Left forelimb (tissue), 1 donor: ENCODE measurements at places on chromosomes 13 and 19.

GRCh38 chr13:40409278-40409677 is 257.2 kb downstream of the FOXO1 start:
- DNase-seq = no peak

DNA sequence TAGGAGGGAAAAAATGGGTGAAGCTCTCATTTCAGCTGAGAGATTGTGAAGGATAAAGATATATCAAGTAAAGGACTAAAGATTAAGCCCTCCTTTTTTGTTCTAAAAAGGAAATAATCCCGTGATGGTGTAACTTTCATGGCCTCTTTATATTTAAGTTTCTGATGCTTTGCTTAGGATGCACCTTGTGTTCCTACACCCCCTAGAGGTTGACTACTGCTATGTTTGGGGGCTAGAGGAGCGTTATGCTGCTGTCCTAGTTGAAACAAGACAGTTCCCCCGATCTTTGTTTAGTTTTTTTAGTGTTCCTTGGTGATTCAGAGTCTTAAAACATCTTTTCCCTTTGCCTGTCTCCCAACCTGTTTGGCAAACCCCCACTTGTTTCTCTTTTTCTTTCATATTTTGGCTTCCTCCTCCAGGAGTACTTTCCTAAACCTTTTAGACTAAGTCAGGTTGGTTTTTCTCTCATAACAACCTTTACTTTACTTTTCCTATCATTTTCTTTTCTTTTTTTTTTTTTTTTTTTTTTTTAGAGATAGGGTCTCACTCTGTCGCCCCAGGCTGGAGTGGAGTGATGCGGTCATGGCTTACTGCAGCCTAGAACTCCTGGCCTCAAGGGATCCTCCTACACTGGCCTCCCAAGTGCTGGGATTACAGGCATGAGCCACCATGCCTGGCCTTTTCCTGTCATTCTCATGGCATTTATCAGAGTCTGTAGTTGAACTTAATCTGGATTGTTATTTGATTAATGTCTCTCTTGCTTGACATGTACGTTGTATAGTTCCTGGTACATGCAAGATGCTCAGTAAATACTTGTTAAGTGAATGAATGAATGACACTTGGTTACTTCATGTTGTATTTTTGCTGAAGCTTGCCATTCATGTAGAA is 2.8 kb downstream of the UBA2 start:
- no peak for DNase-seq

GRCh38 chr13:24264976-24265375 is 44.4 kb upstream of the C1QTNF9 start:
- DNase-seq = no peak

DNA sequence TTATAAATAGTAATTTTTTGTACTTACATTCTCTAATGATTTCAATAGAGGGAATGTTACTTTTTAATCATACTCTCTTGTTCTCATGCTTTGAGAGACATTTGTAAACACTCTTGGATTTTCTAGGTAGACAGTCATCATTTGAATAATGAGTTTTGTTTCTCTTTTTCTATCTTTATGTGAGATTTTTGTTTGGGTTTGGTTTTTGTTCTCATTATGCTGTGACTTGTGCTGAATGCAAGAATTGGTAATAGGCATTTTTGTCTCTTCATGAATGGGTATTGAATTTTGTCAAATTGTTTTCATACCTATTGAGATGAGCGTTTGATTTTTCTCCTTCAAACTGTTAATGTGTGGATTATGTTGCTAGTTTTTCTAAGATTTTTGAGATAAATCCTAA is 56.8 kb upstream of the GPR183 start:
- DNase-seq = no peak

DNA sequence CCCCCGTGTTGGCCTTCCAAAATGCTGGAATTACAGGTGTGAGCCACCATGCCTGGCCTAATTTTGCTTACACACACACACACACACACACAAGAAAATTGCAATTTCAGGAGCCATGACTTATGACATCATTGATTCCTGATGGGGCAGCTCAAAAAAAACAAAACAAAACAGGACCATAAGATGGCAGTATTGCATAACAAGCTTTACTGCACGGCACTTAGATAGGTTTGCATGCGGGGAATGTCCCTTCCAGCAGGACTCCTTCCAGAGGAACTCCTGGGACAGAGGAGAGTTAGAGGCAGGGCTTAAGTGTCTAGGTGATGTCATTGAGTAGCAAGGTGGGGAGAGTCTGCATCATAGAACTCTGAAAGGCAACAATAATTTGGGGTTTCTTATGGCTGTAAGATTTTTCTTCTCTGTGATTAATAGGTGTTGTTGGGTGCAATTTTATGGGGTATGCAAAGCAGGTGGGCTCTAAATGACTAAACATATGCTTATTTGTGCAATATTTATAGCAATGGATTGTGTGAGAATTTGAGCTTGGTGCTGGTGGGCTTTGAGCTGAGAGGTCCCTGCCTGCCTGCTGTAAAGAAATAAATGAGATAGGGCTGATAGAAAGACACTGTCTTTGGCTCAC is 9.0 kb upstream of the ACSBG2 start:
- DNase-seq = no peak

GRCh38 chr13:27158335-27158734 is 13.3 kb downstream of the USP12 start:
- no peak for DNase-seq

DNA sequence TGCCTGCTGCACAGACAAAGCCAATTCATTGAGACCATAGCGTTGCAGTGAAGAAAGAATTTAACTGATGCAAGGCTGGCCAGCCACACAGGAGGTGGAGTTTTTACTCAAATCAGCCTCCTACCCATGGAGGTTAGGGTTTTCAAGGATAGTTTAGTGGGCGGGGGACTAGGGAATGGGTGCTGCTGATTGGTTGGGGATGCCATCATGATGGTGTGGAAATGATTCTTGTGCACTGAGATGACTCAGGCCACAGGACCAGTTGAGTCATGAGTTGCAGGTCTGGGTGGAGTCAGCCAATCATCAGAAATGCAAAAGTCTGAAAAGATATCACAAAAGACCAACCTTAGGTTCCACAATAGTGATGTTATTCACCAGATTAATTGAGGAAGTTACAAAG is 359.6 kb downstream of the FOXO1 start:
- DNase-seq = no peak

- DNase-seq = no peak
Observed at GRCh38 chr19:55930996-55931515, 1.1 kb downstream of the NLRP13 start.

GRCh38 chr13:98999639-98999952 is 21.7 kb upstream of the DOCK9 start:
- no peak for DNase-seq

- no peak for DNase-seq
Observed at GRCh38 chr13:32426191-32426989, 1.5 kb downstream of the N4BP2L1 start.

DNA sequence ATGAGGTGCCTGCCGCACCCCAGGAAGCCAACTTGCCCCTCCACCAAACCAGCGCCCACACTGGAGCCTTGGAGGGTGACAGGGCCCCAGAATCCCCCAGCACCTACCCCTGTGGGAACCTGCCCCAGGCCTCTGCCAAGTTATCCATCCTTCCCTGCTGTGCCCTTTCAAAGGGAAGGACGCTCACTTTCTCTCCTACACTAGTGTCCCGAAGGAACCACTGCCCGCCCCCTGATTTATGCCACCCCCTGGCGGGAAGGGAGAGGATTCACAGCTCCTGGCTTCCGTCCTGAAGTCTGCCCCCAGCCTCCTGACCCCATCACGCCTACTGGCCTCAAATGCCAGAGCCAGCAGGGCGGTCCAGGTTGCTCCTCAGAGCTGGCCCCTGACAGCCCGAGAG is 1.4 kb downstream of the EVI5L start:
- DNase-seq = no peak

- DNase-seq = peak; percentile 99
Observed at GRCh38 chr19:45862564-45863334, at the start of gene SYMPK. TSS of gene SYMPK (minus strand) at chr19:45863147. CDS start at chr19:45854495, 8,652 bp downstream.

- no peak for DNase-seq
Observed at GRCh38 chr13:75961911-75962310, 325.8 kb downstream of the LMO7 start.

- DNase-seq = no peak
Observed at GRCh38 chr13:98228661-98229341, 51.7 kb upstream of the RNF113B start.

DNA sequence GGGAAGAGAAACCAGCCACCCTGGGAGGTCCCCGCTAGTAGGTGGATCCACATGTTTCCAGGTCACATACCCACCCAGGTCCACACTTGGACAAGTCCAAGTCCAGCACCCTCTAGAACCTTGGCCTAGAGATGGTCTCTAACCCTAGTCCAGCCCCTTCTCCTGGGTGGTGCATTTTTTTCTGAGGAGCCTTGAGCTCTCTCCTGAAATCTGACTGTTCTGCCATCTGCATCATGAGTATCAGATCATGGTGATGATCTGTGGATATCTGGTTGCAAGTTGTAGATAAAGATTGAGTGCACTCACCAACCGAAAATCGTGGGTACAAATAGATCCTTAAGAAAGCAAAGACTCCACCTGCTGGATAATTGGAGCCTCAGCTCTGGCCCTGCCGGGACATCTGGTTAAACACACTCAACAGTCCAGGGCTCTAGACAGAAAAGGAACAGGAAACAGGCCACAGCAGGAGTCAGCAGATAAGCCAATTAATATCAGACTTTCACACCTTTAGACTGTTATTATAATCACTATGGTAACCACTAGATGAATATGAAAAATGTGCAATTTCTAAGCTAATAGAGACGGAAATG is 41.1 kb downstream of the GPR12 start:
- no peak for DNase-seq

DNA sequence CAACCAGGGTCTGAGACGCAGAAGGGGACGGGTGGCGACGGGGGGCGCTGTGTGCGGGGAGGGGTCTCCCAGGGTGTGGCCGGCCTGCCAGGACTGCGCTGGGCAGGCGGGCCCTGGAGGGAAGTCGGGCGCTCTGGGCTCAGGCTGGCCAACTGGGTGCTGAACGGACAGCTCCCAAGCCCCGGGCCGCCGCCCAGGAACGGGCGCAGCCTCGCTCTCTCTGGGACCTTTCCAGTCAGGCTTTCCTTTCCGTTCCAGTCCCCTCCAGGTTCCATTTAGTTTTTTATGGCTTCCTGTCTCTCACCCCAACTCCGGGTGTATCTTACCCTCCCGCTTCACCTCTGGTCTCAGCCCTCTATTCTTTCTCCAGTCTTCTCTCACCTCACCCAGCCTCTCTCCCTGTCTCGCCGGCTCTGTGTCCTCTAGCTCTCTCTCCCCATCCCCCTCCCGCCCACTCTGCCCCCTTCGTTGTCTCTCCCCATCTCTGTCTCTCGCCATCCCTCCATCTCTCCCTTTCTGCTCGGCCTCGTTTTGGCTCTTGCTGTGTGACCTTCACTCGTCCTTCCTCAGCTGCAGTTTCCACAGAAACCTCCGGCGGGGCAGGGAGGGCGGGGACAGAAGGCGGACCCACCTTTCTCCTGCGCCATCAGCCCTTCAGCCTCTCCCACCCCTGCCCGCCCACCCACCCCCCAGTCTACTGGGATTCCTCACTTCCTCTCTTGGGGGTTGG is 3.3 kb upstream of the ATP1A3 start:
- DNase-seq = no peak

GRCh38 chr13:104967836-104968630 is 1567.4 kb downstream of the EFNB2 start:
- no peak for DNase-seq

DNA sequence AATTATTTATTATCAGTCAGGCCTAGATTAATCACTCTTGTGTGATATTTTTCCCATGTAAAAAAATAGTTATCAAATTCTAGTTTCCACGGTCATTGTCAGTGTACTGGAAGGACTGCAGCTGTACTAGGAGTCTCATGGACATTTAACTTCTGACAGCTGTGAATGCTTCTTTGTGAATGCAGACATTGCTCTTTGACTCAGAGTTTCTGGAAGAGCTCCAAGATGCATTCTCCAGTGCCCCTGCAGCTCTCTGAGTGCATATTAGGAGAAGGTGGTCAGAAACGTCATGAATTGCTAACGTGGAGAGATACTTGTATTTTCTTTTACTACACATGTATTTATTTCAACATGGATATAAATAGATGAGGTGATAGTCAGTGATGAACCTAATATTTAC is 9.7 kb upstream of the SLITRK5 start:
- DNase-seq = no peak

DNA sequence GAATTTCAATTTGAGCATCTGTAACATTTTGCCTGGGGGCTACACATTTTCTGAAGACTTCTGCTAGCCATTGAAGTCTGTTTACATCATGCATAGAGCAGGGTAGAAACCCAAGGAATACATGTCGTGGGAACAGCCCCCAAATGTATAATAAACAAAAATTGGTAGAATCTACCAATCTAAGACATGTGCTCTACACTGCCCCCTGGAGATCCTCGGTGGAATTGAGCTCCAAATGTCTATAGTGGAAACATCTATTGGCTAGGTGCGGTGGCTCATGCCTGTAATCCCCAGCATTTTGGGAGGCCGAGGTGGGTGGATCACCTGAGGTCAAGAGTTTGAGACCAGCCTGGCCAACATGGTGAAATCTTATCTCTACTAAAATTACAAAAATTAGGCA is 57.3 kb downstream of the MBD3L2B start:
- no peak for DNase-seq

DNA sequence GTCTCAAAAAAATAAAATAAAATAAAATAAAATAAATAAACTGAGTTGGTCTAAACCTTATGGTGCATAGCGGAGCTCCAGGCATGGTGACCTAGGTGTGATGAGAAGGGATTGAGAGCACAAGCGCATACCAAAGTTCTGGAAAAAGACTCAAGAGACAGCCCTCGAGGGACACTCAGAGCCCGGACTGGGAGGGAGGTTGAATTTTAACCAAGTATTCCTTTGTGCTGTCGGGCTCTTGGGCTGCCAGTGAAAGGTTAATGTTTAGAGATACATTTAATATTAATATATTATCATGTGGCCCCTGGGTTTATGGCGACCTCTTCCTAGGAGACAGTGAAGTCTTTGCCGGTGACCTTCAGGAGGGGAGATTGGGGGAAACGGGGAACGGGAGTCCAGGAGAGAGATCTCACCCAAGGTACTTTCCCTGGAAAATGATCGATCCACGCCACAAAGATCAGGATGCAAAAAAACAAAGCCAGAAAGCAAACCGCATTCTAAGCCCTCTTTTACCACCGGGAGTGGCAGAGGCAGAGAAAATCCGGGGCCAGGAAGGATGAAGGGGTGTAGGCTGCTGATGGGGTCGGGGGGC is 1.6 kb downstream of the FUT6 start:
- no peak for DNase-seq

DNA sequence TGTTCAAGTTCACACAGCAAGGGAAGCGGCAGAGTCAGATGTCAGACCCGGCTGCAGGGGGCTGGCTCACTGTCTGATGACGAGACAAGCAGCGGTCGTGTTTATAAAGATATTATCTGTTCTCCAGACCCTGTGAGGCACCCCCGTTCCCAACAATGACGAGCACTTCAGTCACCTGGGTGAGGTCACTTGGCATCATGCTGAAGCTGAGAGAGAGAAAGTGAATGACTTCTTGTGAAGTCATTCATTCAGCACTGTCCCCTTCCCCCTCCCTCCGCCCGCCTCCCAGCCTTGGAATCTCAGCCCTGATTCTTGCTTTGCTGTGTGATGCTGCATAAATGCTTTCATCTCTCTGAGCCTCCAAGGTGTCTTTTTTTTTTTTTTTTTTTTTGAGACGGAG is 4.9 kb upstream of the LYPD3 start:
- DNase-seq = no peak
